MCF 10A (cell line): ENCODE measurements at places on chromosomes 11 and 22. TPM values are rescaled to one million over a fixed set of nuclear protein-coding genes. Genes with fewer than 3 reads are reported as not detected.

ZDHHC8 gene
- 43.6 and 44.8 TPM in 2 replicates for total RNA-seq

WNT11 gene
- total RNA-seq: not detected in 2 replicates

C22orf42 gene
- total RNA-seq: not detected in 2 replicates

ART1 gene
- not detected in 2 replicates for total RNA-seq

LMNTD2 gene
- 6.1 and 8.0 TPM in 2 replicates for total RNA-seq

APOA5 gene
- not detected in 2 replicates for total RNA-seq

P2RX3 gene
- not detected in 2 replicates for total RNA-seq

- H3K4me1 ChIP-seq: no peaks in the 10 kb centered on the region
- H3K27ac ChIP-seq: no peak overlapping the region
- peaks cover 26% of the 10 kb centered on the region for H3K27me3 ChIP-seq
Observed at GRCh38 chr11:2807801-2808241, 77.8 kb downstream of the CDKN1C start.

- no peaks in the 10 kb centered on the region for H3K4me1 ChIP-seq
- H3K27ac ChIP-seq: no peak overlapping the region
- DNase-seq: no peak
- no peak overlapping the region for H3K4me3 ChIP-seq
Observed at GRCh38 chr22:47386812-47387510, 624.5 kb downstream of the TBC1D22A start.

DNA sequence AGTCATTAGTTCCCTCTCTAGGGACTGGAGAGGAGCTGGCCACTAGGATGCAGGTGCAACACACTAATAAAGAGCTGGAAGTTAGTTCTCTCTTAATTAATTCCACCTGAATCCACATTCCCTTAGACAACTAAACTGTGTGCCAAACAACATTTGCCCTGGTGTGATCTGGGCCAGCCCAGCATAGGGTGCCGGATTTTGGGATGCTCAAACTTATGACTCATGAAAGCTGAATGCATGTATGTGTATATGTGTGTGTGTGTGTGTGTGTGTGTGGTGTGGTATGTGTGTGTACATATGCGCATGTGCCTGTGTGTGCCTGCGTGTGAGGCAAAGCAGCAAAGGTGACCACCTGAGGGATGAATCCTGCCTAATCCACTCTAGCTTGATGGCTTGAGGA is 110.7 kb downstream of the EHF start:
- DNase-seq: no peak
- H3K27me3 ChIP-seq: no peaks in the 10 kb centered on the region
- no peaks in the 10 kb centered on the region for H3K36me3 ChIP-seq
- H3K27ac ChIP-seq: no peak overlapping the region

GRCh38 chr22:29690476-29690875 is 29.3 kb upstream of the CABP7 start:
- no peak overlapping the region for H3K4me3 ChIP-seq
- no peak overlapping the region for H3K27ac ChIP-seq
- H3K27me3 ChIP-seq: no peaks in the 10 kb centered on the region
- DNase-seq: no peak

GRCh38 chr11:36271794-36272407 is 17.3 kb downstream of the COMMD9 start:
- no peaks in the 10 kb centered on the region for H3K27me3 ChIP-seq
- peaks cover 32% of the 10 kb centered on the region for H3K36me3 ChIP-seq
- no peak overlapping the region for H3K27ac ChIP-seq
- no peaks in the 10 kb centered on the region for H3K4me1 ChIP-seq
- no peak for DNase-seq

DNA sequence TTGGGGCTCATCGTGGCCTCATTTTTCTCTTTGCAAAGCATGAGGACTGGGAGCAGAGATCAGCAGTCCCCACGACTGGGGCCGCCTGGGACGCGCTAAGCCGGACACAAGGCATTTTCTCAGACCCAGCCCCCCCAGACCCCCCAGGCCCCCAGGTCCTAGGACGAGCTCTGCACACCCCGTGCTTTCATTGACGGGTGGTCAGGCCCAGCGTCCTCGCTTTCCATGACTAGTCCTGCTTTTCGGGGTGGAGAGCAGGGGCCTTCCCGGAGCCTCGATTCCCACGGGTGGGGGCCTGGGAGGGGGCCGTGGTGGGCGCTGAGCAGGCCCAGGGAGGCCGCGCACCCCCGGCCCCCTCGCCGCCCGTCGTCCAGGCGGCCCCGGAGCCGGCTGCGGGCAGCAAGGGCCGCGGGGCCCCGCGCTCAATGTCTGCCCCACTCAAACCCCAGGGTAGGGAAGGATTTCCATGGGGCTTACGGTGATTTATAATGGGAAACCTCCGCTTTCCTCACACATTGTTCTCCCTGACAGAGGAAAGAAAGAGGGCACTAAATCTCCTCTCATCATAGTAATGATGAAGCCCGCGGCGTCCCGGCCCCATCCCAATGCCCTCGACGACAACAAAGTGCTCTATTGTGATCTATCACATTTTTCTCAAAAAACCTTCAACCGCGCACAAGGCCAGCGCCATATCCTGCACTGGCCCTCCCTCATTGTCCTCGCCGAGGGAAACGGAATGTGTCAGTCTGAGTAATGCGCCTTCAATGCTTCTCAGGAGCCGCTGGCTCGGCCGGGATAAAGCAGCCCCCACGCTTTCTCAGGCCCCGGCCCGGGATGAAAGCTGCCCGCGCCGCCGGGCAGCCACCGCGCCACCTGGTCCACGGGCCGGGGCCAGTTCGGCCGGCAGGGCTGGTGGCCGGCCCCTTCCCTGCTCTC is 10.4 kb upstream of the LINC01488 start:
- no peak overlapping the region for H3K4me3 ChIP-seq
- H3K36me3 ChIP-seq: peaks cover 4% of the 10 kb centered on the region

- no peaks in the 10 kb centered on the region for H3K27me3 ChIP-seq
- H3K4me1 ChIP-seq: no peaks in the 10 kb centered on the region
- no peak overlapping the region for H3K4me3 ChIP-seq
- H3K36me3 ChIP-seq: no peaks in the 10 kb centered on the region
- H3K27ac ChIP-seq: no peak overlapping the region
Observed at GRCh38 chr11:39960206-39960605, 1499.2 kb downstream of the LRRC4C start.

DNA sequence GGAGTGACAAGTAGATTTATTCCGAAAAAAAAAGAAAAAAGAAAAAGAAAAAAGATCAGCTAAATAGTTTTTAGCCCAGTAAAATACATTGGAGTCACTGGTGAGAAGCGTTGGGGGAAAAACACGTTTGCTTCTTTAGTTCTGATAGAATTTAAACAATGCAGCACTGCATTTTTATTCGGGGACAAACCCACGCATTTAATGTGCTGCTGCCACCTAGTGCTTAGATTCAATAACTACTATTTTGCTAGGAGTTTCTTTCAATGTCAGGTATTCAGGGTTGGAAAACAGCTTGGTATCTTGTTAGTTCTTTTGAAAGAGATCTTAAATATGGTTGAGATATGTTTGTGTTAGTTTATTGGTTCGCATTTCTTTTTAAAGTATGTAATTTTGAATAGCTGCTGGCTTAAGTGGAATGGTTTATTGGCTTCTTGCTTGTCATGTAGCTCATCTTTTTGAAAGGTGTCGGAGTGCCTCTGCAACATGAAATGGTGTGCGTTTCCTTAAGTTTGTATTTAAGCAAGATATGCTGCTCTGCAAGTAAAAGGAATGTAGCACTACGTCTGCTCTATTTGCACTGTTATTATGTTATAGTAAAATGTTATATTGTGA is 41.9 kb downstream of the SVIP start:
- H3K27ac ChIP-seq: no peak overlapping the region
- peak; percentile 56 for DNase-seq
- H3K4me3 ChIP-seq: no peak overlapping the region
- no peaks in the 10 kb centered on the region for H3K36me3 ChIP-seq

DNA sequence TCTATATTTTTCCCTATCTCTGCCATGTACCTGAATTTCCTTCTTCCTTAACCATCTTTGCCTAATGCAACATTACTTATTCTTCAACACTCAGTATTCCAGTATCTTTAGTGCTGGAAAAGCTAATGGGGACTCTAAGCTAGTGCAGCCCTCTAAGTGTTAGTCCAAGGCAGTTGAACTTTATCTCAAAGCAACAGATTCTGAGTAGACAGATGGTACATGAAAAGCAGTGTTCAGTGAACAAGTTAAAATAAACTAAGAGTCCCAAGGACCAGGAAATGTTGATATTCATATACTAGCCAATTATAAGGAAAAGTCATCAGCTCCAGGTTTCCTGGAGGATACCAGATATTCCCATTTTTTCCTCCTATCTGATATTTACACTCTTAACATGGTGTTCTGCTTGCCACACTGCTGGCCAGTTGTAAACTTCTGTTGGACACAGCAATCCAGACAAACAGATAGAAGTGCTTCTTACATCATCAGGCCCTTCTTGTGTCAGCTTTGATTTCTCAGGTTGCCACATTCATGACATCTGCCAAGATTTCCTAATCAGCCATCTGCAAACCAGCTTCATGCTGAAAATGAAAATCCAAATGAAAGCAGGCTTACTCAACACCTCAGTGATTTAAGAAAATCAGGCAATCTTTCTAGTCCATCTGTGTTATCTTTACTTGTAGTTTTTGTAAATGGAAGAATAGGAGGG is 255.9 kb upstream of the POU2AF2 start:
- peaks cover 14% of the 10 kb centered on the region for H3K27me3 ChIP-seq
- no peak overlapping the region for H3K4me3 ChIP-seq
- DNase-seq: peak; percentile 87

- DNase-seq: no peak
- no peak overlapping the region for H3K27ac ChIP-seq
- peak overlapping the region; percentile 95 for H3K4me3 ChIP-seq
- no peaks in the 10 kb centered on the region for H3K27me3 ChIP-seq
- H3K36me3 ChIP-seq: peaks cover 100% of the 10 kb centered on the region
- H3K4me1 ChIP-seq: peaks cover 41% of the 10 kb centered on the region
Observed at GRCh38 chr11:114066046-114066648, 6.6 kb downstream of the ZBTB16 start.

DNA sequence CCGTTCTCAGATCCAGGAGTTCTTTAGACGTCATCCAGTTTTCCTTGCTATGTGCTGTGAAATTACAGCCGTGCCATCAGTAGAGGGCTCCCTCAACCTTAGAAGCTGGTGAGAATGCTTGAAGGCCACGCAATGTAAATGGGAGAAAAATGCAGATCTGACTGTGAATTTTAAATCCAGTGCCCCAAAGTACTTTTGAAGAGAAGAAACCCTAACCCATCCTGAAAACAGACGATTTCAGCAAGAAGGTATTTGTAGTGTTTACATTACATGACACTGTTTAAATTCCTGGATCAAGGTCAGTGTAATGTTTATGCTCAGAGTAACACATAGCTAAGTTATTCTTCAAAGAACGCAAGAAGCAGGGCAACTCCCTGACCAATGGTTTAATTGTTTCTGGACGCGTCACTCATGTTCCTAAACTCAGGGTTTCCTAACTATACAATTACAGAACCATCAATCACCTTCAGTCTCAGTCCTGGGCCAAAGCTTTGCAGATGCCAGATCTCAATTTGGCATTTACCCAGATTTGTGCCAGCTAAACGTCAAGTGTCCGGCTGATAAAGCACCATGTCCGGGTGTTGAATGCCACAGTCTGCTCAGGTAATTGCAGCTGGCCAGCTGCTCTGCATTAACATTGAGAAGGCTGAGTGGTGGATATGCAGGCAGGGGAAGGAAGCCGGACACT is 38.2 kb downstream of the ADAMTS8 start:
- H3K4me3 ChIP-seq: no peak overlapping the region
- H3K27ac ChIP-seq: no peak overlapping the region
- peaks cover 36% of the 10 kb centered on the region for H3K27me3 ChIP-seq
- peak; percentile 63 for DNase-seq
- H3K36me3 ChIP-seq: no peaks in the 10 kb centered on the region

DNA sequence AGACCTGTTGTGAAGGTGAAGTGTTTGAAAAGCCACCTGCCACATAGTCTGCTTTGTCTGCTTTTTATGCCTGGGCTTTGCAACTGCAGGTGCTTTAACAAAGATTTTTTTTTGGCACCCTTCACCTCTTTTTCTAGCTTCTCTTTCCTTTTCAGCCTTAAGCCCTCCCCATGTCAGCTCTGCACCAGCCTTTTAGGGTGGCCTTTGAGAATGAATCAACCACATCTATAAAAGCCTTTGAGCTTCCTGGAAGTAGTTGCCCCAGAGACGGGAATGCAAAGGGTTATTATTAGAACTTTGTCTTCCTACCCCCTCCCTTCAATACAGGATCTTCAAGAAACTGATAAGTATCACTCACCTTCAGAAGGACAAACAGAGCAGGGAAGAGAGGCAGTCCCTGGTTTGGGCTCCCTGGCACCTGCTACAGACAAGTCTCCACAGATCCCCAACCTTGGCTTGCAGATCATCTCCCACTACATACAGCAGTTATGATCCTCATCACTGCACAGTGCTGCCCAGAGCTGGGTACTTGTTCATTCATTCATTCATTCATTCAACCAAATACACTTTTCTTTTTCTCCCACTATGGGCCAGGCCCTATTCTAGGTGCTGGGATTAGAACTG is 8.0 kb downstream of the PVALB start:
- DNase-seq: no peak
- H3K27ac ChIP-seq: no peak overlapping the region
- no peaks in the 10 kb centered on the region for H3K36me3 ChIP-seq
- H3K4me1 ChIP-seq: no peaks in the 10 kb centered on the region

DNA sequence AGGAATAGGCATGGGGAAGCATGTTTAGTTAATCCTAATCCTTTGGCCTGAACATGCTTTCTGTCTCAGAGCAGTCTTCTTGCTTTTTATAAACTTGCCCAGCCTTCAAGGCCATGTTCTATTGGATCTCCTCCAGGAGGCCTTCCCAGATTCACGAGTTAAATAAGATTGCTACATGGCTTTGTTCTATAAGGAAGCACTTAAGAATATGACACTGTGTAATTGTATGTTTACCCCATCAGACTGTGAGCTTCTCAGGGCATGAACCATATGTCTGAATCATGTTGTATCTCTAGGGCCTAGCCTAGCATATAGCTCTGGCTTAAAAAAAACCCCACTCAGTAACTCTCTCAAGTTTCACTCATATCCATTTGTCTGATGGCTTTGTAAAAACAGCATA is 26.4 kb upstream of the UCP3 start:
- peak; percentile 3 for DNase-seq
- peaks cover 12% of the 10 kb centered on the region for H3K4me1 ChIP-seq
- H3K4me3 ChIP-seq: no peak overlapping the region
- H3K36me3 ChIP-seq: peaks cover 24% of the 10 kb centered on the region

DNA sequence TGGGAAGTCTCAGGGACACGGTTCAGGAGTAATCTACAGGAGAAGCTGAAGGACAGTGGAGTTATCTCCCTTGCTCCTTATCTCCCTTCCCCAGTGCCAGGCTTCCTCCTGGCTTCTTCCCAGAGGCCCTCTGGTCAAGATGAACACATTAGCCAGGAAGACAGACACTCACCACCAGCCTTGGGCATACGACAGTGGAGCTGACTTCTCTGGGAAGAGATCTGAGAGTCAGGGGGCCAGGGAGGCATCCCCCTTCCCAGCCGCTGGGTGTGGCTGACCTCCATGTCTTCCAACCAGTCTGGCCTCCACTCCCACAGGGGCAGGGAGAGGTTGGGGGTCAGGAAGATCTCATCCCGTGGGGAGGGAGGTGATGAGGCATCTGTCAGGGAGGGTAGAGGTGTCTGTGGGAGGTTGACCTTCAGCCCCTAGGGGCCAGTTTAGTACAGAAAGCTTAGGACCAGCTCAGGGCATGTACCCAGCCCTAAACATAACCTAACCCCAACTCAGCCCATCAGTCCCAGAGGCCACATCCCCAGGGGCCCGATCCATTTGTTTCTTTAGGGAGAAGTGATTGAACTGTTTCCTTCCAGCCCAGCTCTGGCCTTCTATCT is 12.7 kb downstream of the ROBO4 start:
- H3K36me3 ChIP-seq: peaks cover 4% of the 10 kb centered on the region
- DNase-seq: no peak
- H3K27ac ChIP-seq: no peak overlapping the region
